ENCODE measurements at places on chromosomes 4 and X.

GRCh38 chrX:111470681-111471403 is 40.6 kb upstream of the SERTM2 start:
- DNase-seq, result no peak

GRCh38 chr4:126731062-126731461 is 901.7 kb upstream of the INTU start:
- no peak for DNase-seq

GRCh38 chr4:99946356-99947189 is at the start of gene DNAJB14:
Gene DNAJB14 (minus strand): TSS chr4:99946618. CDS start chr4:99946571, 47 bp downstream.
- DNase-seq, result peak; percentile 57

GRCh38 chrX:97637289-97637688 is 753.6 kb downstream of the RPA4 start:
- no peak for DNase-seq

- no peak for DNase-seq
These were observed 11.2 kb downstream of the USP9X start for GRCh38 chrX:41096339-41096955.

GRCh38 chr4:103591841-103592240 is 127.9 kb downstream of the TACR3 start:
- DNase-seq, result no peak

DNA sequence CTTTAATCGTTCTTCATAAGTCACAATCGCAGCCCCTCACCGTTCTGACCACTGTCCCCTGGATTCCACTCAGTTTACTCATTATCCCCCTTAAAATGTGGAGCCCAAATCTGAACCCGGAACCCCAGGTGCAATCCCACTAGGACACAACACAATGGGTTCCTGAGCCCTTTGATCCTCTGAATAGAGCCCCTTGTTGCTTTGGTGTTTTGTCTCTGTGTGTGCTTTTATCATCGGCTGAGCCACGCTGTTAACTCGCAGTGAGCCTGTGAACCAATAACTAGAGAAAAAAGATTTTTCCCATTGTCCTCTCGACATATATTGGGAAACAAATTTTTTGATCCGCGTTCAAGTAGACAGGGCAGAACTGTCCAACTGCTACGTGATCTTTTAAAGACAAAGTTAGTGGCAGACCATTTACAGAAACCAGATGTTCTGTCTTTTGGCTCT is 617 bp upstream of the PDHA1 start:
- no peak for DNase-seq

- no peak for DNase-seq
These were observed 256.8 kb upstream of the STS start for GRCh38 chrX:6890544-6891261.

DNA sequence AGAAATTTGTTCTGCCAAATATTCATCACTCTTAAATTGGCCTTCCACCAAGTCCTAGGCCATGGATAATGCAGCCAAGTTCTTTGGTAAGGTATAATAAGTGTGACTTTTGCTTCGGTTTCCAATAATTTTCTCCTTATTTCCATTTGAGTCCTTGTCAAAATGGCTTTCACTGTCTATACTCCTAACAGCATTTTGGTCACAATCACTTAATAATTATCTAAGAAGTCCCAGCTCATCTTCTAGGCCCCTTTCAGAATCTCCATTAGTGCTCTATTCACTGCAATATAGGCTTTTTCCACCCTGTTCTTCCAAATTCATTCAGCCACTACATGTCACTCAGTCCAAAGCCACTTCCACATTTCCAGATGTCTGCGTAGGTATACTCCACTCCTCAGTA is 51.0 kb upstream of the SPIN4 start:
- no peak for DNase-seq

- DNase-seq, result no peak
These were observed 86.3 kb downstream of the HPGD start for GRCh38 chr4:174435974-174436373.

DNA sequence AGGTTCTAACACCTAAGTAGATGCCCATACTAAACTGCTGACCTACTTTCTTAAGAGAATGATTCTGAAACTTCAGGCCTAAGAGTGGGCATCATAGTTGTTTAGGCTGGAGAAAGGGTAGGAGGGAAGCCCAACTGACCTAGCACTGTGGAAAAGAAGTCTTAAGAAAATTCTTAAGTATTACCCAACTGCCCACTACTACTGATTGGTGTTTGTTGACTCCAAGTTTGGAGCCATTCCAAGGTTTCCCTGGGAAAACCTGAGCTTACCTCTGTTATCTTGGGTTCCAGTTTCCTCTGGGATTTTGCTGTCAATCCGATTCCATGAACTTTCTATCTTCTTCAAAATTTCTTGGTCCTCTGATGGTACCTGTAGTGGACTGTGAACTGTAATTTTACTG is 23.9 kb downstream of the ANKRD17 start:
- DNase-seq, result no peak

DNA sequence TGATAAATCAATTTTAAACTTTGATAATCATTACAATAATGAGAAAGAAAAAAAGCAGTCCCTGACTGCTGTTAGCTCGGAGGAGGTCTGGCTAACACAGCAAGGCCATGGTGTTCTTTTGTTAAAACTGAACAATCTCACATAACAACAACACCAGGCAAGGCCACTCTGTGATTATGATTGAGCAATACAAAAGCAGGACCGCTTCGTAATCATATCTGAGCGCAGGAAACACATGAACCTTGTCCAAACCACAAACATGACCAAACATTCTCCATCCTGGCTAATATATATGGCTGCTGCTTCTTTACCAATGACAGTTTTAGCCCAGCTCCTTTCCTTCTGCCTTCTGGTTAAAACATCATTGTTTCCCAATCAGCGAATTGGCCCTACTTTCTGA is 76.8 kb upstream of the DDX53 start:
- no peak for DNase-seq

GRCh38 chrX:13468096-13468495 is 101.3 kb upstream of the EGFL6 start:
- no peak for DNase-seq

GRCh38 chr4:174255786-174256185 is 27.7 kb downstream of the FBXO8 start:
- DNase-seq, result no peak

DNA sequence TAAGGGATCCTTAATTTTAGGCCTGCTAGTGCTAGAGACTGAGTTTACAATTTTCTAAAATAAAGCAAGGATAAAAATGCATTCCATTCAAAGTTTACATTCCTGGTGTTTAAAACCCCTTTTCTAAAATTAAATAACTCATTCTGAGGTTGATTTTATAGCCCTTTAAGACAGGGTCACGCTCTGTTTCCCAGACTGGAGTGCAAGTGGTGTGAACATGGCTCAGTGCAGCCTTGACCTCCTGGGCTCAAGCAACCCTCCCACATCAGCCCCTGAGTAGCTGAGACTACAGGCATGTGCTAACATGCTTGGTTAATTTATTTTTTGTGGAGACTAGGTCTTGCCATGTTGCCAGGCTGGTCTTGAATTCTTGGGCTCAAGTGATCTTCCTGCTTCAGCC is 6.8 kb upstream of the CDKL2 start:
- no peak for DNase-seq

- peak; percentile 19 for DNase-seq
These were observed 8.7 kb upstream of the MSANTD1 start for GRCh38 chr4:3239998-3240920.

GRCh38 chr4:159764343-159764952 is 661.6 kb downstream of the RAPGEF2 start:
- peak; percentile 16 for DNase-seq

DNA sequence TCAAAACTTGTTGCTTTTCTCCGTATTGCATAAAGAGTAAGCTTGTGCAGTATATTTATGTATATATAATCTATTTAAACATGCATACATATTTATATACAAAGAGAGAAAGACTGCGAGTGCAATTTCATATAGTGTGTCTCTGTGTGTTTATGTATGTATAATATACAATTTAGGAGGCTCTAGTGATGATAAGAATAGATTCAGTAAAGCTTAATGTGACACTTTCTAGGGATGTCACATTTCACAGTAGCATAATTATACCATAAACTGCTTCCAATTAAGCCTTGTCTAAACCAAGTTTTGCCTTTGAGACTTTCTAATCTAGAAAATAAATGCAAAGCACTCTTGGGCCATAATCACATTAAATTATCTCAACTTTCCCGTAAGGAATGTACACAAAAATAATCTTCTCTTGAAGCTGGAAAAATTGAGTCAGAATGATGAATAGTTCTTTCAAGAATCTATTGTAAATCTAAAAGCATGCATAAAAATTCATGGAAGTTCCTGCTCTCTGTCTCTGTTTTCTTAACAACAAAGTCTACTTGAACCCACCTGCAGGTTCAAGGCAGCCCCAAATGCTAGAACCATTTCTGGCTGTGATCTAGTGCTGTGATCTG is 114.1 kb upstream of the NPY2R start:
- no peak for DNase-seq

GRCh38 chrX:30576881-30577280 is 685 bp downstream of the TASL start:
- DNase-seq, result no peak

GRCh38 chr4:124934916-124935315 is 222.4 kb upstream of the ANKRD50 start:
- no peak for DNase-seq

DNA sequence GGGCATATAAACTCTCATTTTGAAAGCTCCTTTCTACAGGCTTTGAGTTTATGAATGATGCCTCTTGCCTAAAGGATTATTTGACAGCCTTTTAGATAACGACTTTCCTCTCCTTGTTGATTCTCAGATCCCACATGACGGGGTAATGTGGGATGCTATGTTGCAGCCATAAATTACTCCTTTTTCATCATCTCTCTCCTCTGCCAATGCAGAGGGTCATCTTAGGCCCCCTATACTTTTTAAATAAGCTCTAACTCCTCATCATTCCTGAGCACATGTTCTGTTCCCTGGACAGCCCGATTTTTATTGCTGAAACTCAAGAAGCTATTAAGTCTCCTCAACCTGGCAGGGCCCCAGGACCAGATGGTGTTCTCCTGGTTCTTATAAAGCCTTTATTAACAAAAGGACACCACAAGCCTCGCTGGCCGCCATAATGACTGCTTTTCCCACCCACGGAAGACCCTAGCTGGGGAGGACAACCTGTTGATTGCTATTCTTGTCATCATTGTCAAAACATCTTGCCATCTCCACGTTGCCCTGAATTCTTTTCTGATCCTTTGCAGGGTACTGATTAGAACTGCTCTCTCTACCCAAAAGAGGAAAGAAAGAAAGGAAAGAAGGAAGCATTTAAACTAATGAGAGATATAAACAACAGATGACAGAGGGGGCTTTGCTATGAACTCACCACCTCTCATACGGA is 150.7 kb downstream of the DHX15 start:
- no peak for DNase-seq

DNA sequence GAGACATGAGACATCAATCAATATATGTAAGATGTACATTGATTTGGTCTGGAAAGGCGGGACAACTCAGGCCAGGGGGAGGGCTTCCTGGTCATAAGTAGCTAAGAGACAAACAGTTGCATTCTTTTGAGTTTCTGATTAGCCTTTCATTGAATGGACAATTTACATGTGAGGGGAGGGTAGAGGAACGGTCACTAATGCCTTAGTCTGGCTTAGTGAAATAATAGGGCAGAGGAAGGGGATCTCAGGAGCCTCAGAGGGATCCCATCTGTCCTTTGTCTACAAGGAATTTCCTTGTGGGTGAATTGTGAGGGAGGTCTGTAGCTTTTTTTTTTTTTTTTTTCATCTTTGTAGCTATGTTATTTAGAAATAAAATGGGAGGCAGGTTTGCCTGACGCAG is 88.3 kb downstream of the GK start:
- no peak for DNase-seq

GRCh38 chr4:38365748-38366310 is 298.2 kb upstream of the KLF3 start:
- DNase-seq, result peak; percentile 65

DNA sequence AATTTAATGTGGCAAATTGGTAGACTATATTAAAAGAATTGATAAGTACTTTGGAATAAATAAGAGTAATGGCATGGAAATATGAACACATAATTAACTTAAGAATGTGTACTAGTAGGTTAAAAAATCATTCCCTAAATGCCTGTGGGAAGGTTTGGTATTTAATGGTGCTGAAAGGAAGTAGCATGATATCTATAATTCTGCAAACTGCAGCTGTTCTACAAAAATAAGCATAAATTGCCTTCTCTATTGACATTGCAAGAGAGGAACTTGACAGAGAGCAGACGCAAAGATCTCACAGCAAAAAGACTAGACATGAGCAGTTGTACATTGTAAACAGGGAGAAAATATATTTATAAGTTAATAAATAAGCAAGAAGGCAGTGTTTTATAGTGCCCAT is 752.5 kb upstream of the PCDH10 start:
- DNase-seq, result no peak

DNA sequence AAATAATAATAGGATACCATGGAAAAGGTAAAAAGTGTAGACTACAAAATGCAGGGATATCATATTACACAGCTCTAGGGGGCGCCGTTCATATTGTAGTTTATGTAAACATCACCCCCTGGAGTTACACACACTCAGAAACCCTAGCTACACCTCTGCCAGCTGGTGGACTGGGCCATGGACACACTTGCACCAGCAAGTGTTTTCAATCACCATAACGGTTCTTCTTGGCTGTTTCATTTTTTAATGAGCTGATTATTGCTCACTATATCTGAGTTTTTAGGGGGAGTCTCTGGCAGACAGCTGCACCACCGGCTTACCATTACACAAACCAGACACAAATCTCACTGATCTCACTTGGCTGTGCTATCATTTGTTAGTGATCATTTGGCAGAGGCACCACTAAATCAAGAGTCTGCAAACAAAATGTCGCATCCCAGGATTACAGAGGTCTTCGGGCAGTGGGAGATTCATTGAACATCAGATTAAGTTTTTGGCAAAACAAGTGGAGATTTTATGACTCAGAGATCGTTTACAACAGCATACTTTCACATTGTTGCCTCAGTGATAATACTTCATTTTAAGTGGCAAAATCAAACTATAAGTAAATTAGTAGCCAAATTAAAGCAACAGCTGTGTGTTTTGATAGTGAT is 185.7 kb downstream of the UNC5C start:
- DNase-seq, result peak; percentile 60

GRCh38 chrX:130147631-130148030 is 18.0 kb downstream of the AIFM1 start:
- no peak for DNase-seq

DNA sequence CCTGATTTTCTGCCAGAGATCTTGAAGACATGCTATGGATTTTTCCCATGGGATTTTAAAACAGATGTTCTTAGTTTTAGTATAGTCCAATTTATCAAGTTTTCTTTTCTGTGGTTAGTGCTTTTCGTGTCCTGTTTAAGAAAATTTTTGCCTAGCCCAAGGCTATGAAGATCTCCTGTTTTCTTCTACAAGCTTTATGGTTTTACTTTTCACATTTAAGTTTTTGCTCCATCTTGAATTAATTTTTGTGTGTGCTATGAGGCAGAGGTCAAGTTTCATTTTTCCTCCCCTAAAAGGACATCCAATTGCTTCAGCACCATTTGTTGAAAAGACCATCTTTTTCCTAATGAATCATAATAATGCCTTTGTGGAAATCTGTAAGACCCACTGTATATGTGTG is 65.6 kb downstream of the POLR2B start:
- DNase-seq, result no peak
